ENCODE measurements at places on chromosomes 3 and 15.

GRCh38 chr15:58077427-58077826 is 11.9 kb upstream of the ALDH1A2 start:
- no peak for DNase-seq

DNA sequence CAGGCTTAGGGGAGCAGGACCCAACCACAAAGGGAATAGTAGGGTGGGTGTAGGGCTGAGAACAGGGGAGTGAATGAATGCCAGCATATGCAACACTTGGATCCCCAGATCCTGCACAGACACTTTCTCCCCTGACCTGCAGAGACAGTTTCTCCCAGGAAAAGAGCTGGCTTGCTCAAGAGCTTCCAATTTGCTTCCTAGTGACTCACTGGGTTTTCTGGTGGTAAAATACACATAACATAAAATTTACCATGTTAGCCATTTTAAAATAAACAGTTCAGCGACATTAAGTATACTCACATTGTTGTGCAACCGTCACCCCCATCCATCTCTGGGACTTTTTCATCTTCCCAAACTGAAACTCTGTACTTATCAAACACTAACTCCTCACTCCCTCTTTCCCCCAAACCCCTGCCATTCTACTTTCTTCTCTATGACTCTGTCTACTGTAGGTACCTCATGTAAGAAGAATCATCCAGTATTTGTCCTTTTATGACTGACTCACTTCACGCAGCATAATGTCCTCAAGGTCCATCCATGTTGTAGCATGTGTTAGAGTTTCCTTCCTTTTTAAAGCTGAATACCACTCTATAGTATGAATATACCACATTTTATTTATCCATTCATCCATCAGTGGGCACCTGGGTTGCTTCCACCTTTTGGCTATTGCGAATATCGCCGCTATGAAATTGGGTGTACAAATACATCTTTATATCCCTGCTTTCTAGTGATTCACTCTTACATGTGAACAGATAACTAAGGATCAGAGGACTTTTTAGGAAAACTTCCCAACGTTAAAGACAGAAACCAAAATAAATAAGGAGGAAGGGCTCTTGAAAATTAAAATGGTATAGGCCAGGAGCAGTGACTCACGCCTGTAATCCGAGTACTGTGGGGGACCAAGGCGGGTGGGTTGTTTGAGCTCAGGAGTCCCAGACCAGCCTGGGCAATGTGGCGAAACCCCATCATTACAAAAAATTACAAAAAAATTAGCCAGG is 95.6 kb upstream of the TJP1 start:
- no peak for DNase-seq

DNA sequence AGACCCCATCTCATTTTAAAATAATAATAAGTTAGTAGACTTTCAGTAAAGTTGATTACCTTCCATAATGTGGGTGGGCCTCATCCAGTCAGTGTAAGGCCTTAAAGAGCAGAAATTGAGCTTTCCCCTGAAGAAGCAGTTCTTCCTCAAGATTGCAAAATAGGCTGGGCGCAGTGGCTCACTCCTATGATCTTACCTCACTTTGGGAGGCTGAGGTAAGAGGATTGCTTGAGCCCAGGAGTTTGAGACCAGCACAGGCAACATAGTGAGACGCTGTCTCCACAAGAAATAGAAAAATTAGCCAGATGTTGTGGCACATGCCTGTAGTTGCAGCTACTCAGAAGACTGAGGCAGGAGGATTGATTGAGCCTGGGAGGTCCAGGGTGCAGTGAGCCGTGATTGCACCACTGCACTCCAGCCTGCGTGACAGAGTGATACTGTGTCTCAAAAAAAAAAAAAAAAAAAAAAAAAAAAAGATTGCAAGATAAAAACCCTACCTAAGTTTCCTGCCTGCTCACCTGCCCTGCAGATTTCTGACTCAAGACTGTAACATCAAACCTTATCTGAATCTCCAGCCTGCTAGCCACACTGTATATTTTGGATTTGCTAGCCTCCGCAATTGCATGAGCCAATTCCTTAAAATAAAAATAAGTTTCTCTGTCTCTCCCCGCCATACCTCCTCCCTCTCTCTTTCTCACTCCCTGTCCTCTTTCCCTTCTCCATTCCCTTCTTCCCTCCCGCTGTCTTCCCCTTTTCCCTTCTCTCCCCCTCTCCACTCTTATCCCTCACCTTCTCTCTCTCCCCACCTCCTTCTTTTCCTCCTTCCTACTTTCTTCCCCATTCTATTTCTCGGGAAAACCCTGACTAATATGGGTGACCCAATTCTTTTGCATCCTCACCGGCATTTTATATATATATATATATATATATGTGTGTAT is 16.9 kb downstream of the KLHL18 start:
- DNase-seq = no peak

- no peak for DNase-seq
Measured at GRCh38 chr15:77631745-77632533, 773 bp downstream of the LINGO1 start.

- no peak for DNase-seq
Measured at GRCh38 chr3:138060792-138061191, 50.8 kb downstream of the CLDN18 start.

GRCh38 chr15:67148196-67148701 is 82.8 kb downstream of the SMAD3 start:
- no peak for DNase-seq

DNA sequence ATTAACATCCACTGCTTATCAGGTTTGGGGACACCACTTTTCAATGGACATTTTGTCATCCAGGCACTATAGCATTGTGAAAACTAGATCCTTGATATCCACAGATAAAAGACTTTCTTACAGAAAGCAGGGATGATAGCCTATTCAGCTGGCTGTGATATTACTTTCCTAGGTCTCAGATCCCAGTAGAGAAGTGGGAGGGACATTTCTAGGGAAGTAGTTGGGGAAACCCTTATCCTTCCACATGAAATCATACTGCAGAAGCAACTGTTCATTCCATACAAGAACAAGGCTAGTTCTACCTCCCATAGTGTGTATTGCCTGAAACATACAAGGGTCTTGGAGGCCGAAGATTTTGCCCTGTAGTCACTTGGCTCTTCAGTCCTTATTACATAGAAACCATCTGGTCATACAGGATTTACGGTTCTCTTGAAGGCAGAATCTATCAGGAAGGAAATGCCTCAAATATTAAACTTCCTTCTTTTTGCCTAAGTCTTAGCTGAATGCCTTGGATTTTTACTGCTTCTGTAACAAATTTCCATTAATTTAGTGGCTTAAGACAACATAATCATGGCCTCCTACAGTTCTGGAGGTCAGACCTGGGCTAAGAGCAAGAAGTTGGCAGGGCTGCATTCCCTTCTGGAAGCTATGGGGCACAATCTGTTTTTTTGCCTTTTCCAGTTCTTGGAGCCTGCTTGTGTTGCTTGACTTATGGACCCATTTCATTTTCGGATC is 119.4 kb downstream of the ECT2 start:
- no peak for DNase-seq

DNA sequence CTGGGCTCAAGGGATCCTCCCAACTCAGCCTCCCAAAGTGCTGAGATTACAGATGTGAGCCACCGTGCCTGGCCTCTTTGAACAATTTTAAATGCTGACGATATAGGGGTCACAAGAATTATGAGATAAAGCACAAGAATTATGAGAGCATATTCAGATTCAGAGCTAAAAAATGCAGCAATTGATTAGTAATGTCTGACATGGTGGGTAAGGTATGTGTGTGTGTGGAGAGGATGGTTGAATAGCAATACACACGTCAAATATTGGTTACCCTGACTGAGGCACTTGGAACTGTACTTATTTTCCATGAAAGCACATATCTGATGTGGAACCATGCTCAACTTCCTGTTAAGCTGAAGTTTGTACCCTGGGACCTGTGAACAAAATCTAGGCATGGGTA is 115.6 kb downstream of the EOMES start:
- DNase-seq = no peak

- no peak for DNase-seq
Measured at GRCh38 chr3:129384594-129385323, 43.7 kb downstream of the EFCAB12 start.

DNA sequence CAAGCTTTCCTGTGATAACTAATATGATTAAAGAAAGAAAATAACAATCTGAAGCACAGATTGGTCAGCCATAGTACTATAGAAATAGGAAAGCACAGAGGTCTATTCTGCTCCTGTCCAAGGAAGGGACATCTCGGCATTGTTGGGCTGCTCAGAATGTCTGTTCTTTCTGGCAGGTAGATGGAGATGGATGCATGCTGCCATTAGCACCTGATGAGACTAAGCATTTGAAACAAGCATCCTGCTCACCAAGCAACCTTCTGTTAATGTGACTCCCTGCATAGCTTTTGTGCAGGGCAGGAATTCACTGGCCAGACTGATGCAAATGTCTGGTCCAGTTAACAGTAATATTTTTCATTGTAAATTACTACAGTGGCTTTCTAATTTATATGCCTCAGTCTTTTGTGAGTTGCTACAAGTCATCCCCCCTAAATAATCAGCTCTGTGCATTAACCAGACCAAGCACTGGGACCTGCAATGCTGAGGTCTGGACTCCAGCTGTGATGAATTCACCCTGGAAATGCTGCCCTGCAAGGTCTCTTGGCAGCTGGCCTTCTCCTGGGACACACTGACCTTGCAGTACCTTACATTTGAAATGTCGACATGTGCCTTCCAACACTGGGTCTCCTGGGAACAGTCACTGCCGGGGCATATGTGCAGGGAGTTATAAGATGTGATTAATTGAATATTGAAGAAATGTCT is 1123.7 kb downstream of the IGSF11 start:
- no peak for DNase-seq

GRCh38 chr15:90231028-90232017 is 2.4 kb downstream of the CIB1 start:
- peak; percentile 66 for DNase-seq

- peak; percentile 22 for DNase-seq
Measured at GRCh38 chr3:46882377-46883053, 5.0 kb downstream of the PTH1R start.

DNA sequence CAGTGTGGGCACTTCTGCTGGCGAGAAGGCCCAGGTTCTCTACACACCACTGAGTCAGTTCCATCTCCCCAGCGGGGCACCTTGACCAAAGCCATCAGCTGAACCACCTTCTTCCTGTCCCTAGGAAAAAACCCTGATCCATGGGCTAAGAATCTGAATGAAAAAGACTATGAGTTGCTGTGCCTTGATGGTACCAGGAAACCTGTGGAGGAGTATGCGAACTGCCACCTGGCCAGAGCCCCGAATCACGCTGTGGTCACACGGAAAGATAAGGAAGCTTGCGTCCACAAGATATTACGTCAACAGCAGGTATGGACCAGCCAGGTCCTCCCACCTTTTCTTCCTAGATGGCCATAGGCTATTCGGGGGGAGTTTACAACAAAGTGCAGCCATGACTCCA is 29.1 kb downstream of the TF start:
- no peak for DNase-seq

DNA sequence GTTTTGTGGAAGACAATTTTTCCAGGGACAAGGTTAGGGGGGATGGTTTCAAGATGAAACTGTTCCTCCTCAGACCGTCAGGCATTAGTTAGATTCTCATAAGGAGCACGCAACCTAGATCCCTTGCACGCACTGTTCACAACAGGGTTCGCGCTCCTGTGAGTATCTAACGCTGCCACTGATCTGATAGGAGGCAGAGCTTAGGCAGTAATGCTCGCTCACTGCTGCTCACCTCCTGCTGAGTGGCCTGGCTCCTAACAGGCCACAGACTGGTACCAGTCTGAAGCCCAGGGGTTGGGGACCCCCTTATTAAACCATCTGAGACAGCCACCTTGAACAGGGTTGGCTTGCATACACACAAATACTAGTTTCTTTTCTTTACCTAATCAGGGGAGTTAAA is 13.5 kb upstream of the IMPG2 start:
- no peak for DNase-seq

DNA sequence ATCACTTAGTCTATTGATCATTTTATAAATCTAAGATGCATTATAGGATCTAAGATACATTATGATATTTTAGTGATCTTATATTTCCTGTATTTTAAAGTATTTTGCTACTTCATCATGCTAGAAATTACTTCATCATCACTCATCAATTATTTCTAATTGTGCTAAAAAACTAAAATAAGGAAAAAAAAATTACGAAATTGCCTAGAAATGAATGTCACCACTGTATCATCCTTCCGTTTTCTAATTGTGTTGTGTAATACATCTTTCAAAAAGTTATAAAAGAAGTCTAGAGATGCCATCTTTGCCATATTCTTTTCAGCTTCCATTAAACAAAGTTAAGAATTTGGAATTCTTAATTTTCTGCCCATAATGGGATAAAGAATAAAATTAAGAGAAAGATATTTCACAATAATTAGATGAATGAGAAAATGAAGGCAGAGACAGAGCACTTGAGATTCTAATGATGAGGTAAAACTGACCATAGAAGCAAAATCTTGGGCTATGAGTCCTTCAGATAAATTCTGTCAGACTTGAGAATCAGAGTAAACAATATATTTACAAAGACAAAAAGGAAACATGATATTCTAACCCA is 48.8 kb downstream of the ALDH1A2 start:
- no peak for DNase-seq

DNA sequence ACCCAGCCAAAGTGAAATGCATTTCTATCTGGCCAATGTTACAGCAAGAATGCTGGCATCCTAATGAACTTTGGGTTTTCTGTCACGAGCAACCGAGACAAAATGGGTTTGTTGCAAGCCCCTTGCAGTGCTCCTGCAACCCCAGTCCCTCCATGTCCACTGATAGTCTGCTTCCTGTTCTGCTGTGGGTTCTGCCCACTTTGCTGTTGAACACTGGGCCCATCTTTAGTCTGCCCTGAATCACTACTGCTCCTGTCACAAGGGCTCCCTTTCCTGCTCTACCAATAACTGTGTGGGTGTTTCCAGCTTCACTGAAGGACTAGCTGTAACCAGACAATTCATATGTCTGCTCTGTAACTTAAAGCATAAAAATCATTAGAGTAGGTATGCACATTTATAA is 12.7 kb upstream of the OXSR1 start:
- DNase-seq = peak; percentile 13

GRCh38 chr15:74869726-74870407 is 3.3 kb downstream of the SCAMP2 start:
- peak; percentile 27 for DNase-seq

GRCh38 chr15:69794645-69795469 is 302.9 kb downstream of the TLE3 start:
- DNase-seq = no peak

GRCh38 chr3:139518306-139518705 is 21.2 kb downstream of the RBP1 start:
- DNase-seq = no peak

- no peak for DNase-seq
Measured at GRCh38 chr3:197942956-197943556, 6.9 kb upstream of the RPL35A start.

GRCh38 chr3:24802614-24803013 is 308.0 kb upstream of the THRB start:
- no peak for DNase-seq

Measured in stimulated activated CD4-positive, alpha-beta T cell treated with anti-CD3 and anti-CD28 coated beads, Interleukin-2, amount 100 ng/mL, for 24 hours (primary cell).